NB4 (cell line): ENCODE measurements at places on chromosomes 3 and 15.
A peak's percentile ranks its signal among the peaks of the same experiment; 100 is the strongest.

- DNase-seq = peak; percentile 90
Observed at GRCh38 chr15:50134524-50135024, 15.5 kb upstream of the ATP8B4 start.

DNA sequence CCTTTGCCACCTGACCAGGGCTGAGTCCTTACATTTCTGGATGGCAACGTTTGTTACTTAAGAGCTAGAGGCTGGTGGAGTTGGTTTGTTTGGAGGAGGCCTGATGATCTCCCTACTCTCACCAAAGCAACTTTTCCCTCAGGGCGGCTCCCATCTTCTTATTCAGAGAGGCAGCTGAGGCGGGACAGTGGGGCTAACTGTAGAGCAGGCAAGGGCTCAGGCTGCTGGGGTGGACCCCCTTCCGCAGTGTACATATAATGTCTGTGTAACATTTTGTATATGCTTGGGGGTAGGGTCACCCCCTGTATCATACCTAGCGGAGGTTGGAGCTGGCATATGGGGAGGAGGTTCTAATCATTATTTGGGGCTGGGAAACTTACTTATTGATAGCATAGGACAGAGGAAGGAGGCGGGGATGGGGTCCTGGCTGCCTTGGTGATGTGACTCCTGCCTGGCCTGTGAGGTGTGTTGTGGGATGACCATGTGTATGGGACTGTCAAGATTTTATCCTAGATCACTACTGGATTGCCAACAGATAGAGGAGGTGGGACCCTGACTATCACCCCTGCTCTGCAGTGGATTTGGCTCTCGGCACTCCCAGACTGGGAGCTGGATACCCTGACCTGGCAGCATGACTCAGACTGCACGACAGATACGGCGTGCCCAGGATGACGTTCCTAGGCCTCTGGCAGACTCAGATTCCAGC is 52.5 kb upstream of the UBE2Q2 start:
- no peak for DNase-seq

DNA sequence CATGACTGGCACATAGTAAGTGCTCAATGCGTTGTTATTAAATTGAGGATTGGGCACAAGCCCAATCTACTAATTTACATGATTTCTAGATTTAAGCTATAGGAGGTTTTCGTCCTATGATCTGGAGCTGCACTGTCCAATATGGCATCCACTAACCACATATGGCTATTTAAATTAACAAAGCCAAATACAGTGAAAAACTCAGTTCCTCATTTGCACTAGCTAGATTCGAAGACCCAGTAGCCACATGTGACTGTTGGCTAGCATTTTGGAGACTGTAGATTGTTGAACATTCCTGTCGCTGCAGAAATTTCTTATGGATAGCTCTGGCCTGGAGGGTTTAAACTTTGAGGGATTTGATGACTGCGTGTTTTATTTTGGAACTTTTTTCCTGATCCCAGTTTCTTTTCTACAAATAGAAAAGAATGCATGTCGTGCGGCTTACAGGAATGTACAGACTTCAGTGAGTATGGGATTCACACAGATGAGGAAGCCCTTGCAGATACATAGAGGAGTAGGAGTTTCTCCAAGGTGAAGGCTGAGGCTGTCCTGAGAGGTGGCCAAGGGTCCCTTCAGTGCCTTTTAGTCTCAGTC is 82.8 kb downstream of the SLCO3A1 start:
- no peak for DNase-seq

DNA sequence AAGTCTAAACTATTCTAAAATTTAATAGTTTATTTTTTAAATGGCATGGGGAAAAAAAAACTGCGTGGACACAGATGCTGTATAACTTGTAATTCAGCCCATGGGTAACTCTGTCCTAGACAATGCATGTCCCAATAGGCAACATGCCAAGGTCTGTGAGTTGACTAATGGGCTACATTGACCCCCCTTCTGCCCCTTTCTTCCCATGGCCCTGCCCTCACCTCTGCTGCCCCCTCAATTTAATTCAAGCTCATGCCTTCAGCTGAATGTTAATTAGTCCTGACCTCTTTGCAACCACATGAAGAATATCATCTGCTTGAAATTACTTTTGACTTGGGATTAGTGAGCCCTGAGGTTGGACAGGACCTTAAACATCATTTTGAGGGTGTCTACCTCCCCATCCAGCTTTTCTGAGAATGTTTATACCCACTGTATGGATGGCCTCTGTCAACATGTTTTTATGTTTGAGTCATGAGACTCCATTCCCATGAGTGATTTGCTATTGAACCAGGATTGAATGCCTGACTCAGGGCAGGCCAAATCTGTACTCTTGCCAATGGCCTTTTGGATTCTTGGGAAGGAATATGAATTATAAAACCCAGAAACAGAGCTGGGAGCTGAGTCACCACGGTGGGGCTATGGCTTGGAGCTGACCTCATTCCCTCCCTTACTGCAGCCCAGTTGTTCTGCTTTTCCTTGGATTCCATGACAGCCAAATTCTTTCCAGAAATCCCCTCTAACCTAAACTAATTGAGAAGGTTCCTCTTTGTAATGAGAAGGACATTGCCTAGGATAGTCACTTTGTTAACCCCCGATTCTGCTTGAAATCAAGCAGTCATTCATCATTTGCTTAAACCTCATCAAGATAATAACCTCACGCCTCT is 33.5 kb upstream of the PDE8A start:
- DNase-seq = no peak

- DNase-seq = no peak
Observed at GRCh38 chr3:102090721-102091045, 241.4 kb downstream of the NFKBIZ start.

- DNase-seq = no peak
Observed at GRCh38 chr15:100483370-100483769, 45.4 kb downstream of the CERS3 start.

DNA sequence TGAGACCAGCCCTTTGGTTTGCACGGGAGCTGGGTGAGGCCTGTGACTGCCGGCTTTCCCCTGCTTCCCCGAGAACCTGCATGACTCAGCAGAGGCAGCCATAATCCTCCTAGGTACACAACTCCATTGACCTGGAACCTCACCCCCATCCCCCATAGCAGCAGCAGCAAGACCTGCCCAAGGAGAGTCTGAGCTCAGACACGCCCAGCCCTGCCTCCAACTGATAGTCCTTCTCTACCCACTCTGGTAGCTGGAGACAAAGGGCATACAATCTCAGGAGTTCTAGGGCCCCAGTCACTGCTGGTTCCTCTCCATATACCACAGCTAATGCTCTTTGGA is 141.0 kb upstream of the ARHGEF26 start:
- DNase-seq = no peak

- DNase-seq = no peak
Observed at GRCh38 chr3:106862067-106862466, 515.2 kb upstream of the CCDC54 start.

DNA sequence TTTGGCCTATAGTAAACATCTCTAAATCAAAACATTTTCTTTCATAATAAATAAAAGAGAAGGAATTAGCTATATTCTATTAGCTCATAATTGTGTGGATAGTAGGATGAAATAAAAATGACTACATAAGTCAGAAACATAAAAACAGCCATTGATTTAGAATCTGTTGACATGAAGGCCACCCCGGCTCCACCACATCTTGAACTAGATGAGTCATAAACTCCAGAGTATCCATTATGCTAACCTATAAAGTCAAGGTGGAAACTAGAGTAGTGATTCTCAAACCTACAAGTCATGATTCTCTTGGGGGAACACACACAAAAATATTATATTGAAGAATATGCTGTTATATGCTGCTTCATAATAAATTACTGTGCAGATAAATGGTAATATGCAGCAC is 831.0 kb downstream of the TUSC7 start:
- no peak for DNase-seq

GRCh38 chr3:4396006-4396405 is 71.1 kb downstream of the SUMF1 start:
- no peak for DNase-seq

DNA sequence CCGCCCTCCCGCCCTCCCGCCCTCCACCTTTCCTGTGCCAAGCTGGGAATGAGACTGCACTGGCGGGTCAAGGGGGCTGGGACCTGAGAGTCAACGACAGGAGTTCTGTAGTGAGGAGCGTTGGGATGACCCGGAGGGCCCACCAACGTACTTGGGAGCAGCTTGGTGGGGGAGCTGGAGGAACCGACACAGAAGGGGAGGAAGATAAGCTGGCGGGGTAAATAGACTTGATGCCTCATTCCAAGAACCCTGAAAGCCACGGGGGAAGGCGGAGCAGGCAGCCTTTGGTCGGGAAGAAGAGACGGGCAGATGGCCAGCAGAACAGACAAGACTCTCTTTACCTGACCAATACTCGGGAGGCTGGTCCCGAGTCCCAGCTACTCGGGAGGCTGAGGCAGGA is 277 bp downstream of the FMN1 start:
- DNase-seq = no peak

GRCh38 chr3:99134986-99135385 is 233.5 kb upstream of the DCBLD2 start:
- DNase-seq = no peak

DNA sequence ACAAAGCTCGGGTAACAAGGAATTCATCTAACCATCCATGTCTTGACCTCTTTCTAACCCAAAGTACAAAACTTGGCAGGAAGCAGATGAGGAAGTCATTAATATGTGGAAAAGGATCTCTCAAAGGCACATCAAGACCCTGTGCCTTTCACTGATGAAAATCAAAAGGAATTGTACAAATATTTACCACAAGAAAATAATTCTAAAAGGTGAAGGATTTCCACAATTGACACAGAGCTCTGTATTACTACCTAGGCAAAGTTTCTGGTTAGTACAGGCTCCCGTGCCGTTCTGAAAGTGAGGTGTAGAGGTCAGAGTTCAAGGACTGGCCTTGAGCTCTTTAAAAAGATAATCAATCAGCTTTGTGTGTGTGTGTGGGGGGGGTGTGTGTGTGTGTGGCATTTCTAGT is 239.7 kb upstream of the ICE2 start:
- no peak for DNase-seq

- peak; percentile 59 for DNase-seq
Observed at GRCh38 chr15:66880380-66881155, 178.5 kb downstream of the SMAD6 start.

DNA sequence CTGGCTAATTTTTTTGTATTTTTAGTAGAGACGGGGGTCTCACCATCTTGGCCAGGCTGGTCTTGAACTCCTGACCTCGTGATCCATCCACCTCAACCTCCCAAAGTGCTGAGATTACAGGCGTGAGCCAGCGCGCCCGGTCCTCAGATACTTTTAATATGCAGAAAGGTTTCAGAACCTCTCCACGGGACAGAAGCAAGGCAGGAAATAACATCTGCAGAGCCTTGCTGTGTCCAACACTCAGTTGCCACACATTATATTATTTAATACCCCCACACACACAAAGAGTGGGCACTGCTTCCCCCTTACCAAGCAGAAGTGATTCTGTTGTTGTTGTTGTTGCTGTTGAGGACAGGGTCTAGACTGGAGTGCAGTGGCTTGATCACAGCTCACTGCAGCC is 28.0 kb downstream of the OSBPL10 start:
- DNase-seq = no peak

GRCh38 chr3:68904578-68904977 is 27.8 kb downstream of the TAFA4 start:
- no peak for DNase-seq

GRCh38 chr15:27235161-27235560 is 264.2 kb downstream of the GABRG3 start:
- no peak for DNase-seq

GRCh38 chr3:116139641-116140040 is 305.6 kb downstream of the LSAMP start:
- no peak for DNase-seq

GRCh38 chr3:116423374-116423773 is 21.9 kb downstream of the LSAMP start:
- no peak for DNase-seq

GRCh38 chr15:92305343-92305742 is 88.3 kb upstream of the ST8SIA2 start:
- DNase-seq = no peak

DNA sequence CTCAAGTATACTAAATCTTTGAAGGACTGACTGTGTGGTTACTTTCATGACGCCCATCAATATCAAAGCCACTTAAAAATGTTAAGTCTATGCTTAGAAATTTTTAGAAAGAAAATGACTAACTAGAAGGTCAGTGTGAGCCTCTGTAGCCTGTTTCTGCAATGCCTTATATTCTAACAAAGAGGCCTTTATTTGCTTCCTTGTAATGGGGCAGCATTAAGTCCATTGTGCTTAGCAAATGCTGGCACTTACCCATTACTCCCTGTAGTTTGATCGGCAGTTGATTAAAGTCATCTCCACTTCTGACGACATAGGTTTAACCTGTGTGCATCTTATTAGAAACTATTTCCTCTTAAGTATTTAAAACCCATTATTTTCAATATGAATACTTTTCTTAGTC is 91.6 kb upstream of the FAM98B start:
- DNase-seq = no peak

GRCh38 chr3:94811836-94812235 is 749.0 kb downstream of the NSUN3 start:
- DNase-seq = no peak

DNA sequence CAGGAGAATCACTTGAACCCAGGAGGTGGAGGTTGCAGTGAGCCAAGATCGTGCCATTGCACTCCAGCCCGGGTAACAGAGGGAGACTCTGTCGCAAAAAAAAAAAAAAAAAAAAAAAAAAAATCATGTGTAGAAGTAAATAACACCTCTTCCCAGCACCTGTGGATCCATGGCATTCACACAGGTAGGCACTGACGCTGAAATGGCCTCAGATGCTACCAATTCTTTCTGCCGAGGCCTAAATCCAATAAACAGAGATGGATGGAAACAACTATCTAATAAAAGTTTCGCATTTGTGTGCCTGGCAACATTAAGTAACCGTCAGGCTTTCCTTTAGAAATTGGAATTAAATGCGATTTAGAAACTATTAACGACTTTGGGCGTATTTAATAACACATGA is 10.3 kb upstream of the LRRC2 start:
- DNase-seq = no peak
